Thoracic aorta (tissue), 2 donors: ENCODE measurements at places on chromosomes 5 and 9.

- DNase-seq: no peak
Observed at GRCh38 chr5:123209502-123210027, 120.5 kb downstream of the PRDM6 start.

GRCh38 chr9:33309903-33310302 lies 19.6 kb downstream of the NFX1 start:
- no peak for DNase-seq

DNA sequence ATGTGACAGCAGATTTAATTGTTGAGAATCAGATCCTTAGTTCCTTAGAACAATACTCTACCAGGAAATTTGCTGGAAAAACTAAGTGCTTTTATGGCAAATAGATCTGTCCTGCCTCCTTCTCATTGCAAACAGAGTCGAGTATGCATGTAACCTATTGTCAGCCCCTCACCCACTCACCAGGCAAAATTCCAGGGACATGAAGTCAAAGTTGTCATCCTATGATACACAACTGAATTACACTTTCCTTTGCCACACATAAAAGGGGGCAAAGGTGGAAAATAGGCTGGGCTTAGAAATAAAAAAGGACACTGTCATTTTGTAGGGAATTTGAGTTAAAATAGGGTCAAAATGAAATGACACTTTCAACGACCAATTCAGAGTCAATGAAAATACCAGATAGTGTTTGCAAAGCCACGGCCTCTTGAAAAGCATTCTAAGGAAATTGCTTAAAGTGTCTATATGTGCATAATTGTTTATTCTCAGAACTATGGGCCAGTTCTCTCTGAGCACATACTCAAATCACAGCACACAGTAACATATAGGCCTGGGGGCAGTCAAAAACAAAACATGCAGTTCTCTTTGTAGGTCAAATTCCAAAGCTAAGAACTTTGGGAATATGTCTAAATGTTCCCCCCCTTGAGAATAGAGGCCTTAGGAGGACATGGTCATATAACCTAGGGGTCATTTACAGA lies 452.8 kb downstream of the NFIB start:
- DNase-seq: no peak

DNA sequence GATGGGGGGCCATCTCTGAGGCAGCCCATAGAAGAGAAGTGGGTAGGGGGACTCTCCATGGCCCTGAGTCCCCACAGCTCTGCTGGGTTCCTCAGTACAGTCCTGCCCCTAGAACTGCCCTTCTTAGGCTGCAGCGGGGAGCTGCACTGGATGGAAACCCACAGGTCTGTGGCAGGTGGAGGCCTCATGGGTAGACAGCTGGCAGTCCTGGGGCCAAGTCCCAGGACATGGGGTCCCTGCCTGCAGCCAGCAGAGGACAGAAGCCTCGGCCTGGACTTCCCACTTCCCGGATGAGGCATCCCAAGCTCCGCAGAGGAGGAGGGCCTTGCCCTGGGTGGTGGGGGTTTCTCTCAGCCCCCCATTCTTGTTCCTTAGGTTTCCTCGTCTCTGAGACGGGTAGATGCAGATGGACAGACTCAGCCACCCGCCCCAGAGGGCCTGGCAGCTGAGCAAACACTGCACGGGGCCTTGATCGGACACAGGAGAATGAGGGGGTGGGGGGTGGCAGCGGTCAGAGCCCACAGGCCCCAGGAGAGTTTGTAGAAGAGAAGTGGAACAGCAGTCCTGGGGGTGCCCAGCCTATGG lies 153.8 kb downstream of the C9orf50 start:
- DNase-seq: no peak

DNA sequence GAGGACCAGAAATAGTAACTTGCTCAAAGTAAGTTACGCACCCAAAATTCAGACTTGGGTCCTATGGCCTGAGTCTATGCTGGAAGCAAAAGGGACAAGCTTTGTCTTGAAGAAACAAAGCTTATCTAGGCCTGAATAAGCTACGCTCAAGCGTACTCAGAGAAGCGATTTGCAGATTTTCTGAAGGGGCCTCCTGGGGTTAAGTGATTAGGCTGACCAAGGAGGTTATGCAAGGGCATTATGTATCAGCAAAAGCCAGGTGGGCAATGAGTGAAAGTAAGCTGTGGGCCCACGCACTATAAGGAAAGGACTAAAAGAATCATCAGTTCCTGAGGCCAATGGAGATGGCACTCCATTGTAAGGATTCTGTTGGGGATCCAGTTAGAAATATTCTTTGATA lies 122.1 kb downstream of the SNX18 start:
- no peak for DNase-seq

GRCh38 chr5:116980581-116980980 lies 406.0 kb upstream of the SEMA6A start:
- no peak for DNase-seq

- no peak for DNase-seq
Observed at GRCh38 chr5:60576425-60576824, 123.5 kb downstream of the DEPDC1B start.

DNA sequence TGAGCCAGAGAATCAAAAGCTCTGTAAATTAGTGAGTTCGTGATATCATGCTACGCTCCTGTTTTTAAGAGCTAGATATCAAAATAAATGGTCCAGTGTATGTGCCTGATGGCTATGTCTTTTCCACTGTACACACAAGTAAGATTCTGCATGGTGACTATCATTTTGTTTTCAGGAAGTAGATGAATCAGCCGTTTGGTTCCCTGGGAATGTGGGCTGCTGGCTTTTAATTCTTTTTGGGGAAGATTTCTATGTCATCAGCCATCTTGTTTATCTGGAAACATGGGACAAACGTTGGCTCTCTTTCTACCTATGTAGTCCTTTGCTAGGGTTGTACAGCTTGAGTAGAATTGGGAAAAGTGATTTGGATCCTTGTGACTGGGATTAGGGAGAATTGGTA lies 126.7 kb downstream of the GRIA1 start:
- DNase-seq: no peak

- DNase-seq: no peak
Observed at GRCh38 chr5:151115272-151115905, 34.6 kb upstream of the TNIP1 start.

DNA sequence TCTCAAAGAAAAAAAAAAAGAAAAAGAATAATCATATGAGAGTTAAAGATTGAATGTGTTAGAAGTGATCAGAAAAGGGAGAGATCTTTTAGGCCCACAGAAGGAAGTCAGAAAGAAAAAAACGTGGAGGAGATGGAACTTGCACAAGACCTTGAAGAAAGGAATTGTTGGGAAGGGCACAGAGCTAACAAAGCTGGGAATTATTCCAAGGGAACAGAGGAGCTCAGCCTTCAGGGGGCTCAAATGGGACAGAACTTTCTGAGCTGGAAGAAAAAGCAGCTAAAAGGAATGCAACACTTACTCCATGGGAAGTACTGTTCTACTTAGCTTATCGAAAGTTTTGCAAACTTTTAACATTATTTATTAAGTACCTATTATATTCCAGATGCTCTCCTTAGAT lies 153.4 kb upstream of the ADRA1B start:
- DNase-seq: no peak

DNA sequence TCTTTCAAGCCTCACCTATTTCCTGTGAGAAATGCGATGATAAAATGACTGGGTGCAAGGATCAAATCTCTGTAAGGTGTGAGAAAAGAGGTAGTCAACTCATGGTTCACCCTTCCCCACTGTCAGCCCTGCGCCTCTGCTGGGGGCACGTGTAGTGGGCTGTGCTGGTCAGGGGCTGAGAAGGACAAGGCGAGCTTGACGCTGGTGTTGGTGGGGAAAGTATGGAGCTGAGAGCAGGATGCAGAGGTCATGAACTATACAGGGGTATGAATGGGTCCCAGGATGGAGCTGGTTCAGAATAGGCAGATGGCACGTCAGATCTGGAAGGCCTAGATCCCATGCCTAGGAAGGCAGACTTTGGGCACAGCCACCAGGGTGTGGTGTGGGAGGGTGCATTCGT lies 20.6 kb downstream of the PITX1 start:
- no peak for DNase-seq

GRCh38 chr9:109765830-109766229 lies 14.2 kb upstream of the PALM2AKAP2 start:
- no peak for DNase-seq

DNA sequence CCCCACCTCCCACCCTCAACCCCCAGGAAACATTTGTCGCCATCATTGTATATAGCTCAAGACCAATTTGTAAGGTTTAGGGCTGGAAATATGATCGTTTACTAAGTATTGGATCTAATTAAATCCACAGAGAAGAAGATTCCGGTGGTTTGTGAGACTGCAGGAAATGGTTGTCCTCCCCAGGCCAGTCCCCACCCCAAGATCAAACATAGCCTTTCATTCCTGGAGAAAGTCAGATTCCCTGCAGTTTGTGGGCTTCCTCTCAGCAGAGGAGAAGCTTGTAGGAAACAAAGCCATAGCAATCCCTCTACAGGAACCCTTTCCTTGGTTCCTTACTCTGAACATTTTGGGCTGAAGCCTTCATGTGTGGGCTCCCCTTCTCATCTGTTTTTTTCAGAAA lies 79.2 kb upstream of the TBCA start:
- no peak for DNase-seq

- no peak for DNase-seq
Observed at GRCh38 chr5:39459071-39459470, 34.3 kb upstream of the DAB2 start.

DNA sequence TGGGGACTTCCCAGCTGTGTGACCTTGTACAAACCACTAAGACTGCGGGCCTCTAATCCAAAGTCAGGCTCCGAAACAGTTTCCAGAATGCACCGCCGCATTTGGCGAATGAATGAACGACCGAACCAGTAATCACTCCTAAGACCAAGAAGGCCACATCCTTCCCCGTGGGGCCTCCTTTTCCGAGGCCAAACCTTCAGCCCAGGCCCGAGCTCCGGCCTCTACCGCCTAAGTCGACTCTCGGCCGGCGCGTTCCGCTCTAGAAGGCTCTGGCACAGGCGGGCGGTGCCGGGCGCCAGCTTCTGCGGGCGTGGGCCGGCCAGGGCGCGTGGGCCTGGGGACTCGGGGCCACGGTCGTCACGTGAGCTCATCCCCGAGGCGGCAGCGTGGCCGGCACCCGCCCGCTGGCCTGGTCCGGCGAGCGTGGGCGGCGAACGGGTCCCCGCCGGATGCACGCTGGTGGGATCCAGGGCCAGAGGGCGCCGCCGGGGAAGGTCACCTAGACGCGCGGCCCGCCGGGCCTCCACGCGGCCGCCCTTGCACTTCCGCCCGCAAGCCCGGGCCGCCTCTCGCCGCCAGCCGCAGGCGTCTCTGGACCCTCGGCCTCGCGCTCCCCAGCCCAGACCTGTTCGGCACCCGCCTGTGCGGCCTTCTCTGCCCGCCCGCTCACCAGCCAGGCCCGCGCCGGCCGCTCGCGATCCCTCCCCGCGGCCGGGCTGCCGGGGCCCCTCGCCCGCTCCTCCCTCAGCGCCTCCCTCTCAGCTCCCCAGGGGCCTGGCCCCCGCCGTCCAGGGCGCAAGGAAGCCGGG lies 754 bp downstream of the VDAC1 start:
- DNase-seq: no peak

GRCh38 chr9:86707932-86708510 lies 239.3 kb downstream of the GAS1 start:
- DNase-seq: no peak
